ENCODE measurements at places on chromosomes 11 and 22.

GRCh38 chr11:38593649-38594048 lies 1995.6 kb upstream of the RAG2 start:
- no peak for DNase-seq

DNA sequence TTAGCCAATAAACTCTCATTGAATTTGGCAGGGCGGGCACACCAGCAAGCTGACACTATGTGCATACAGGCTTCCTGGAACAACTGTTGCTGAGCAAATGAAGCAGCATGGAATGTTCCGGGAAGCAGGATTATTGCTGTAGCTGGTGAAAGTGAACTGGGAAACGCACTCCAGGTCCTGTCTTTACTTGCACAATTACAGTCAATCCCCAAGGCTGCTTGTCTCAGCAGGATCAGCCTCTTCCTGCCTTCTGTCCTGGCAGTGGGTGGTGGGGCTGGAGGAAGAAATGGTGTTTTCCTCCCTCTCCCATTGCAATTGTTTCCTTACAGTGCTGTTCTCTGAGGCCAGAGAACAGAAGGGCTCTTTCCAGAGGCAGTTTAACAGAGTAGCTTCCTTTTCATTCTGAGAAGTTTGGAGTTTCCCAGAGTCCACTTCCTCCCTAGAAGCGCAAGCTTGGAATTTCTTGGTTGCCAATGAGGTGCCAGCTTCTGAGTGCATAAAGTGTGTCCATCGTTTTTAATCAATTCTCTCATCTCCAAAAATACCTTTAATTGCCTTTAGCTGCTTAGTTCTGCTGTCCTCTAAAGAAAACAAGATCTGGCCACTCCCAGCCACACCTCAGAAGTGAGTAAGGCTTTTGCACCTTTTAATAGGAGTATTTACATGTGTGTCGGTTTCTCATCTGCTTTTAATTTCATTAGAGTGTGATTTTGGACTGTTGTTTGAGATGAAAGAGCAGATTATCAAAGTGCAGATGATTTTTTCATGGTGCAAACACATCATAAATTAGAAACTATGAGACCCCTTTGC lies 19.9 kb downstream of the CD44 start:
- no peak for DNase-seq

- no peak for DNase-seq
Measured at GRCh38 chr11:88178191-88178590, 2.9 kb upstream of the RAB38 start.

- DNase-seq: no peak
Measured at GRCh38 chr11:70944636-70945035, 307.7 kb downstream of the SHANK2 start.

DNA sequence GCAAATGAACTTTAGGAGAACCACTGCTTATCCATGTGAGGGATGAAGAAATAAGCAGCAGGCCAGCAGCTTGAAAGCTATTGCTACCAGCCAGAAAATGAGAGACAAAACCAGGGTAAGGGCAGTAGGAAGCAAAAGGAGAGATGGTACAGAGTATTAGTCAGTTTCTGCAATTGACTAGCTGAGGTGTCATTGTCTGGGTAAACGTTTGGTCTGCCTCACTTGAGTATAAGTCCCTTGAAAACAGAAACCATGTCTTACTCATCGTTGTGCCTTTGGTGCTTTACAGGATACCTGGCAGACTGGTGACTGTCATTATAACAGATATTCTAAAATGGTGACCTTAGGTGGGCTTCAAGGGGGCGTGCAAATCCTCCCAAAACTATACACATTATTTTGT lies 63.9 kb upstream of the USP47 start:
- no peak for DNase-seq

- no peak for DNase-seq
Measured at GRCh38 chr11:95702526-95702925, 87.1 kb downstream of the FAM76B start.

DNA sequence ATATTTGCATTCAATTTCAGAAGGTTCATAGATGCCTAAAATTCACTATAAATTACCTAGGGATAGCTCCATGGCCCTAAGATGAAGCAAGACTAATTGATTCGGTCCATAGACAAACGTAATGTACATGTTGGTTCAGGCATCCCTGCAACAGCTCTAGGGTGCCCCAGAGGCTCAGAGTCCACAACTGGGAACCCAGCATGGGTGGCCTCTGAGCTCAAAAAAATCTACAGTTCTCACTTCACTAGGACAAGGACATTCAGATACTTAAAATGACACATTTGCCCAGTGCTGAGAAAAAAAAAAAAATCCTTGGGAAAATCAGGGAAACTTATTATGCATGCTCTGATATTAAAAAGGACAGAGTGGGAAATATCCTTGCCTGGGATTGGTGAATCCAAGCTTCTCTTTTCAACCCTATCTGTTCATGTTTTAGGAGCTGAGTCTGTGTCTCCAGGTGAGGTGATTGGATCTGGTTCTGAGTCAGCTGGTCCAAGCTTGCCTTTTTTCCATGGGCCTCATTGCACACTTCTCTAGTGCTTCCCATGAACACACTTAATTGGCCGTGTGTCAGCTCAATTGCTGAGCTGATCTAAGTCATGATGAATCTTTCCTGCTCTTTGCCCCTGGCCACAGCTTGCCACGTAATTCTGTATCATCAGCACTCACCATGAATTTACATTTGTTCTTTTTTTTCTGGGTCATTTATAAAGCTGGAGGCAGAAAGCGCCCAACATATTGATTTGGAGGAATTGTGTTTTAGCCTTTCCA lies 116.3 kb upstream of the RCN1 start:
- DNase-seq: no peak

- DNase-seq: no peak
Measured at GRCh38 chr11:128181088-128181480, 406.3 kb downstream of the ETS1 start.

DNA sequence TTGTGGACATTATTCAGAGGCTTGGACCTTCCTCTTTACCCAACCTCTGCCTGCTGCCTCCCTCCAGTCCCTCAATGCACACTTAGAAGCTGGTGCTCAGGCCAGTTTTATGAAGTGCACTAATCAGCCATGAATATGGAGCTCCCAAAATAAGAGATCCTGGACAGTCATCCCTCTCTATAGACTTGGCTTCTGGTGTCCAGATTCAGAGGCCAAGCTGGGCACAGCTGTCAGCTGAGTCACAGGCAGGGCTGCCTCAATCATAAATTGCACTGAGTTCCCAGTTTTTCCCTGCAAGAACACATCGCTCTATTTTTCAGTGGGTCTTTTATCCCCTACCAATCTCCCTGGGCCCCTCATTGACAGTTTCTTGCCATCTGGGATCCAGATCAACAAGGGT lies 161.7 kb upstream of the CADM1 start:
- DNase-seq: no peak

All from KG1 (cell line).